ENCODE measurements at places on chromosomes 5 and 9. TPM values are rescaled to one million over a fixed set of nuclear protein-coding genes. Genes with fewer than 3 reads are reported as not detected.

NXNL2 gene
- 3.1 TPM for polyA plus RNA-seq

GOLPH3 gene
- polyA plus RNA-seq: 63.2 TPM

CCL28 gene
- 1.5 TPM for polyA plus RNA-seq

PCDHGA8 gene
- polyA plus RNA-seq: 0.13 TPM

RAB3C gene
- not detected for polyA plus RNA-seq

PCAT7 gene
- polyA plus RNA-seq: 0.28 TPM

DYNC2I2 gene
- polyA plus RNA-seq: 55.3 TPM

RAPGEF1 gene
- polyA plus RNA-seq: 17.5 TPM

FOXD4 gene
- not detected for polyA plus RNA-seq

OMD gene
- 176 TPM for polyA plus RNA-seq

ACSL6 gene
- 0.13 TPM for polyA plus RNA-seq

PALM2AKAP2 gene
- 4.5 TPM for polyA plus RNA-seq

SDHA gene
- 61.9 TPM for polyA plus RNA-seq

FUT7 gene
- not detected for polyA plus RNA-seq

NRG2 gene
- not detected for polyA plus RNA-seq

CA9 gene
- polyA plus RNA-seq: 0.79 TPM

BARHL1 gene
- not detected for polyA plus RNA-seq

PTTG1 gene
- 4.9 TPM for polyA plus RNA-seq

PCDHA9 gene
- polyA plus RNA-seq: not detected

RXRA gene
- 17.7 TPM for polyA plus RNA-seq

CSF2 gene
- polyA plus RNA-seq: not detected

TSLP gene
- polyA plus RNA-seq: 2.4 TPM

PCDHB10 gene
- 0.25 TPM for polyA plus RNA-seq

RALGDS gene
- 19.4 TPM for polyA plus RNA-seq

ZNF366 gene
- polyA plus RNA-seq: not detected

GFI1B gene
- not detected for polyA plus RNA-seq

INSYN2B gene
- polyA plus RNA-seq: not detected

MYOZ3 gene
- 2.0 TPM for polyA plus RNA-seq

ARID3C gene
- polyA plus RNA-seq: not detected

LHX6 gene
- polyA plus RNA-seq: not detected

SHC3 gene
- polyA plus RNA-seq: not detected

PCDHB5 gene
- polyA plus RNA-seq: 0.63 TPM

SERF1A gene
- polyA plus RNA-seq: 4.3 TPM

PCDHA2 gene
- polyA plus RNA-seq: not detected

TMC1 gene
- polyA plus RNA-seq: not detected

BTF3 gene
- 1,015 TPM for polyA plus RNA-seq

ST8SIA4 gene
- 3.3 TPM for polyA plus RNA-seq
